Activated naive CD8-positive, alpha-beta T cell treated with anti-CD3 and anti-CD28 coated beads for 36 hours (primary cell): ENCODE measurements at places on chromosomes 3 and 15.

DNA sequence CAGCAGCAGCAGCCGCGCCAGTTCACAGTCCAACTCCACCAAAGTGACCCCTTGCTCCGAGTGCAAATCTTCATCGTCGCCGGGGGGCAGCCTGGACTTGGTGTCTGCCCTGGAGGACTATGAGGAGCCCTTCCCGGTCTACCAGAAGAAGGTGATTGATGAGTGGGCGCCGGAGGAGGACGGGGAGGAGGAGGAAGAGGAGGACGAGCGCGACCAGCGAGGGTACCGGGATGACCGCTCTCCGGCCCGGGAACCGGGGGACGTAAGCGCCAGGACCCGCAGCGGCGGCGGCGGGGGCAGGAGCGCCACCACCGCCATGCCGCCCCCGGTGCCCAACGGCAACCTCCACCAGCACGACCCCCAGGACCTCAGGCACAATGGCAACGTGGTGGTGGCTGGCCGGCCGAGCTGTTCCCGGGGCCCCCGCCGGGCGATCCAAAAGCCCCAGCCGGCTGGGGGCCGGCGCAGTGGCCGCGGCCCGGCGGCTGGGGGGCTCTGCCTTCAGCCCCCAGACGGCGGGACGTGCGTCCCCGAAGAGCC is 224.1 kb upstream of the IL12A start:
- peak overlapping the region; percentile 79 for H3K4me3 ChIP-seq
- no peak overlapping the region for H3K27ac ChIP-seq
- H3K4me1 ChIP-seq, result peaks cover 15% of the 10 kb centered on the region
- no peak for DNase-seq
- H3K27me3 ChIP-seq, result peaks cover 81% of the 10 kb centered on the region
- no peaks in the 10 kb centered on the region for H3K36me3 ChIP-seq

DNA sequence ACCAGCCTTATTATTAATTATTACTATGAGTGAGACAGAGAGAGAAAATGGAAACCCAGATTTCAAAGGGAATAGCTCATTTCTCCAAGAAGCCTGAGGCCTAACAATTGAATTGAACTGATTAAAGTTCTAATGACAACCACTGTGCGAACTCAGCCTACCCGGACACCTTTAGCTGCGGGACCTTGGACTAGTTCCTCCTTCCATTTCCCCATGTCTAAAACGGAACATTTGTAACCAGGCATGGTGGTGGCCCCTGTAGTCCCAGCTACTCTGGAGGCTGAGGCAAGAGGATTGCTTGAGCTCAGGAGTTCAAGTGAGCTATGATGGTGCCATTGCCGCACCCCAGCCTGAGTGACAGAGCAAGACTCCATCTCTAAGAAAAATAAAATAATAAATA is 16.4 kb upstream of the RTP2 start:
- H3K4me3 ChIP-seq, result no peak overlapping the region
- DNase-seq, result no peak
- H3K4me1 ChIP-seq, result peaks cover 7% of the 10 kb centered on the region

DNA sequence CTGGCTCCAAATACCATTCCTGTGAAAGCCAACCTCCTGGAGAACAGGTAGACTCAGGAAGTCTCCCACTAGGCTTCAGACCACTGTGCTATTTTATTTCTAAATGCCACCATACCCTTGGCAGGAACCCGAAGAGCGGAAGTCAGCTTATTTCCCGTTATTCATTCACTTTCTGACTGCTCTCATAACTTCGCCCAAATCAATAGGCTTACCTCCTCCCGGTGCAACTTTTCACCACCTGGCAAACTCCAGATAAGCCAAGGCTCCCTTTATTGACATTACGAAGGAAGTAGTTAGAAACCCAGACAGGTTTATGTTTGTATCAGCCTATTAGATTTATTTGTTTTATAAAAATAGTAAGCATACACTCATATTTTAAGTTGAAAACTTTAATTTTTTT is 3.3 kb upstream of the CCDC54 start:
- no peak overlapping the region for H3K4me3 ChIP-seq
- H3K27me3 ChIP-seq, result peaks cover 20% of the 10 kb centered on the region
- H3K36me3 ChIP-seq, result no peaks in the 10 kb centered on the region

- H3K36me3 ChIP-seq, result no peaks in the 10 kb centered on the region
- H3K27ac ChIP-seq, result no peak overlapping the region
- DNase-seq, result no peak
- no peaks in the 10 kb centered on the region for H3K27me3 ChIP-seq
- H3K4me1 ChIP-seq, result peaks cover 13% of the 10 kb centered on the region
Observed at GRCh38 chr15:75759416-75760130, 46.9 kb upstream of the CSPG4 start.

- DNase-seq, result no peak
- H3K4me1 ChIP-seq, result peaks cover 49% of the 10 kb centered on the region
- H3K36me3 ChIP-seq, result peaks cover 66% of the 10 kb centered on the region
- H3K27me3 ChIP-seq, result no peaks in the 10 kb centered on the region
- H3K4me3 ChIP-seq, result no peak overlapping the region
- no peak overlapping the region for H3K27ac ChIP-seq
Observed at GRCh38 chr3:17076940-17077605, 192.3 kb downstream of the PLCL2 start.

DNA sequence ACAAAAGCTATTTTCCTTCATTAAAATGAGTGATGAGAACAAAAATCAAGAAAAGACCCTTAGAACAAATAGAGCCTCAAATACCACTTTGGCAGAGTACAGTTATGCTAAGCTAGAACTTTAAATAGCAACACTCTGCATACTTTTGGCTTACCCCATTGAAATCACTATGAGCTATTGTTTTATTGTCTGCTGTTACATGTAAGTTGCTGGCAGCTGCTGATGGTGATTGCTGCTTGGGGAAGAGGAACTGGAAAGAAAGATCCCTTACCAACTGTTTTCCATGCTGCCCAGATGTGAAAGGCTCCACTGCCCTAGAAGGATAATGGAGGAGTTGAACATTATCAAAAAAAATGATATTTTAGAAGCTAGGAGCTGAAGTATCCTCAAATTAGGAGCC is 135.4 kb downstream of the SYNPR start:
- no peaks in the 10 kb centered on the region for H3K36me3 ChIP-seq
- H3K27ac ChIP-seq, result no peak overlapping the region
- no peak overlapping the region for H3K4me3 ChIP-seq
- H3K4me1 ChIP-seq, result no peaks in the 10 kb centered on the region
- DNase-seq, result no peak

- H3K4me1 ChIP-seq, result no peaks in the 10 kb centered on the region
- no peak for DNase-seq
- H3K27ac ChIP-seq, result no peak overlapping the region
- no peaks in the 10 kb centered on the region for H3K36me3 ChIP-seq
- H3K4me3 ChIP-seq, result no peak overlapping the region
Observed at GRCh38 chr3:116929505-116930222, 220.1 kb downstream of the TUSC7 start.

- peaks cover 10% of the 10 kb centered on the region for H3K4me1 ChIP-seq
Observed at GRCh38 chr3:97815149-97815917, 6.5 kb upstream of the CRYBG3 start.
